ENCODE measurements at places on chromosomes 1 and 21.

DNA sequence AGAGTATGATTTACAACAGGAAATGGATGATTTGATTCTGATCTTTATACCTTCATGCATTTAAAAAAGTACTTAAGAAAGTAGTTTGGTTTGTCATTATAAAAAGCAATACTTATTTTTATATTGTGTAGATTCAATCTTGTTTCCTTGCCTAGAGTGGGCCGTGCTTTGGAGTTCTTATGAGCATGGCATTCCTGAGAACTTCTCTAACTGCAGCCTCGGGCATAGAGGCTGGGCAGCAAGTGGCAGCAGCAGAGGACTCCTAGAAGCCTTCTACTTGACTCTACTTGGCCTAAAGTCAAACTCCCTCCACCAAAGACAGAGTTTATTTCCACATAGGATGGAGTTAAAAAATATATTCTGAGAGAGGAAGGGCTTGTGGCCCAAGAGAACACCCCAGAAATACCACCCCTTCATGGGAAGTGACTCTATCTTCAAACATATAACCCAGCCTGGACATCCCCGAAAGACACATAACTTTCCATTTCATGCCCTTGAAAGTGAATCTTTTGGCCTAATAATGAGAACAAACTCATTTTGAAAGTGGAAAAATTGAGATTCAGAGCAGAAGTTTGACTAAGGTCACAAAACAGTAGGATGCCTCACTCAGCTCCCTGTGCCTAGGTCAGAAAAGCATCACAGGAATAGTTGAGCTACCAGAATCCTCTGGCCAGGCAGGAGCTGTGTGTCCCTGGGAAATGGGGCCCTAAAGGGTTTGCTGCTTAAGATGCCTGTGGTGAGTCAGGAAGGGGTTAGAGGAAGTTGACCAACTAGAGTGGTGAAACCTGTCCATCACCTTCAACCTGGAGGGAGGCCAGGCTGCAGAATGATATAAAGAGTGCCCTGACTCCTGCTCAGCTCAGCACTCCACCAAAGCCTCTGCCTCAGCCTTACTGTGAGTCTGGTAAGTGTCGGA lies at the start of gene IVL:
IVL (plus strand) TSS at position 861 of the 916 bp plus-strand sequence. CDS start 1,252 bp downstream, outside the sequence.
- no peak for DNase-seq

GRCh38 chr1:234610061-234610665 lies at the start of gene IRF2BP2:
IRF2BP2 (minus strand) TSS chr1:234610178; CDS start chr1:234609494, 684 bp downstream.
- DNase-seq, result peak; percentile 88

DNA sequence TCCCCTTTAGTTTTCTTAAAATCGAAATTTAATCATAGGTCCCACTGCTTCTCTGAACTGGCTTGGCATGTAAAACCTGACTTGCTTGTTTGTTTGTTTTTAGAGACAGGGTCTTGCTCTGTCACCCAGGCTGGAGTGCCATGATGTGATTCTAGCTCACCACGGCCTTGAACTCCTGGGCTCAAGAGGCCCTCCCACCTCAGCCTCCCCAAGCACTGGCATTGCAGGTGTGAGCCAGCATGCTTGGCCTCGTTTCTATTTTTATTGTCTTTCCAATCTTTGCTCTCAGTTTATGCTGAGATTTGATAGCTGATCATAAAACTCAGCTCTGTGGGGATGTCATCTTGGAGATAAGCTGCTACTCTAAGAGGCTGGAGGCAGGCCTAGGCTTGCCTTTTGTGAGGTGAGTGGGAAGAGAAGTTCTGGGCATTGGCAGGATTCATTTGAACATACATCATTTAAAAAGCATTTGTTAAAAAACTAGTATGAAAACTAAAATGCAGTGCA lies 51.5 kb upstream of the GCLM start:
- no peak for DNase-seq

DNA sequence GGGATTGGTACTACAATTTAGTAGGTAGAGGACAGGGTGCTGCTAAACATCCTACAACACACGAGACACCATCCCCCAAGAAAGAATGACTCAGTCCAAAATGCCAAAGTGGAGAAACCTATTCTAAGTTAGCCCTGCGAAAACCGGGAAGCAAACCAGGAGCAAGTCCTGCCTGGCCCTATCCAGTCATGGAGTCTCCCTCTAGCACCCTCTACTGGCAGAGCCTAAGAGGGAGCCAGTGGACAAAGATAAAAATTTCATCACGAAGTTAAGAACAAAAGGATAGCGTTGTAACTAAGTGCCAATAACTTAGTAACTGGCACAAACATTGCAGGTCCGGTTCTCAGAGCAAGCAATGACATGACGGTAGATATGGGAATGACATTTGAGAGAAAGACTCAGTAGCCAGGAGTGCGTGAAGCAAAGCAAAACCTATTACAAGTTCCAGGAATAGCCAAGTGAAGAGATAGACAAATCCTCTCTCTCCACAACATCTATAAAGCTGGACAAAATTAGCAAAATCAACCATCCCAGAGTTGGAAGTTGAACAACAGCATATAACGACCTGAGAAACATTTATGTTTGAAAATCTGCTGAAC lies 383.5 kb downstream of the OMA1 start:
- DNase-seq, result no peak

DNA sequence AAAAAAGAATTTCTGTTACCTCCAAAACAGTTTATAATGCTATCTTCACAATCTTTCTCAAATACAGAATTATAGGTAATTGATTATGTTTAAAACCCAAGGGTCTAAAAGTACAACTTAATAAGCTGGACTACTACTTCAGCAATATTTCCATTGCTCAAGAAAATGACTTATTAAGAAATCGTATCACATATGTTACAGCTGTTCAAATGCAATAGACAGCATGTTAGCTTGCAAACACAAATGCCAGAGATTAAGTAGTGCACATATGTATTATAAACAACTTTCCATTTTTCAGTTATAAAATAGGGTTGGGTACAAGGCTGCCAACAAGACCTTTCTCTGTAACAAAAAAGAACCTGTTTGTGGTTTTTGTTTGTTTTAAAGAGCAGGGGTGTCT lies 211.0 kb upstream of the DMRTA2 start:
- no peak for DNase-seq

GRCh38 chr1:205335692-205336091 lies 14.1 kb upstream of the NUAK2 start:
- peak; percentile 80 for DNase-seq

DNA sequence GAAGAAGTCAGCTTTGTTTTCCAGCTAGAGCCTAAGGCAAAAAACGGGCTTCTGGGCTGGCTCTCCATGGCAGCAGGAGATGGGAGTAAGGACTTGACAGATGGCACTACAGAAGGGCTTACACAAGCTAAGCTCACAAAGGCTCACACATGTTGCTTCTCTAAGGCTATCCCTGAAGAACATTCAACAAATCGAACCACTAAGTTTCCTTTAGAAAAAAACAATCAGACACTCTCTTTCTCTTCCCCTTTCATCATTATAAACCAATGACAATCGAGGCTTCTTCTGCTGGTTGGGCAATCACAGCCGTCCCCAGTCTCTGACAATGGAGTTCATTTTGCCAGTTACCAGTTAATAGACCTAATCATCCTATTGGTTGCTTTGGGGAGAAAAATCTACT lies 40.5 kb downstream of the TRIT1 start:
- DNase-seq, result no peak

Data from CD4-positive, alpha-beta T cell treated with Interleukin-21 for 1 hour (primary cell).